ENCODE measurements at places on chromosomes 6 and 20.

DNA sequence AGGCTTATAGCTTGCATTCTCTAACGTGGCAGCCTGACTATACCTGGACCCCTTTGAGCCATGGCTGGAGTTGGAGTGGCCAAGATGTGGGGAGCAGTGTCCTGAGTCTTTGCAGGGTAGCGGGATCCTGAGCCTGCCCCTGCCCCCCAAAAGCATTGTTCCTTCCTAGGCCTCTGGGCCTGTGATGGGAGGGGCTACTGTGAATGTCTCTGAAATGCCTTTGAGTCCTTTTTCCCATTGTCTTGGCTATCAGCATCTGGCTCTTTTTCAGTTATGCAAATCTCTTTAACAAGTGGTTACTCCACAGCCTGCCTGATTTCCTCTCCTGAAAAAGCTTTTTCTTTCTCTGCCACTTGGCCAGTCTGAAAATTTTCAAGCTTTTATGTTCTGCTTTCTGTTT lies 17.0 kb upstream of the PRL start:
- no peak for DNase-seq

DNA sequence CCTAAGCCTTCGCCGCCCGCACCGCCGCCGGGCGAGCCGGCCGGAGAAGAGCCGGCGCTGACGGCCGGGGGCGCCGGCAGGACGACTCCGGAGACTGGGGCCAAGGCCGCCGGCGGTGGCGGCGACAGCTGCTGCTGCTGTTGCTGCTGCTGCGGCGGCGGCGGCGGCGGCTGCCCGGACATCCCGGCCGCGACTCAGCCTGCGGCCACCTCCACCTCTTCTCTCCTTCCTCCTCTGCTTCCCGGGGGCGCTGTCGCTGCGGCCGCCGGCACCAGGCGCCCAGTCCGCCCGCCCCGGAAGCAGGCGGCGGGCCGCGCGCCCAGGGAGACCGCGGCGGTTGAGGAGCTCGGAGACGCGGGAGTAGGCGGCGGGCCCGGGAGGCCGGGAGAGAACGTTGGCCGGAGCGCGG lies 307 bp downstream of the RANBP9 start:
- no peak for DNase-seq

GRCh38 chr20:33983371-33983770 lies 10.3 kb upstream of the RALY start:
- DNase-seq: no peak

DNA sequence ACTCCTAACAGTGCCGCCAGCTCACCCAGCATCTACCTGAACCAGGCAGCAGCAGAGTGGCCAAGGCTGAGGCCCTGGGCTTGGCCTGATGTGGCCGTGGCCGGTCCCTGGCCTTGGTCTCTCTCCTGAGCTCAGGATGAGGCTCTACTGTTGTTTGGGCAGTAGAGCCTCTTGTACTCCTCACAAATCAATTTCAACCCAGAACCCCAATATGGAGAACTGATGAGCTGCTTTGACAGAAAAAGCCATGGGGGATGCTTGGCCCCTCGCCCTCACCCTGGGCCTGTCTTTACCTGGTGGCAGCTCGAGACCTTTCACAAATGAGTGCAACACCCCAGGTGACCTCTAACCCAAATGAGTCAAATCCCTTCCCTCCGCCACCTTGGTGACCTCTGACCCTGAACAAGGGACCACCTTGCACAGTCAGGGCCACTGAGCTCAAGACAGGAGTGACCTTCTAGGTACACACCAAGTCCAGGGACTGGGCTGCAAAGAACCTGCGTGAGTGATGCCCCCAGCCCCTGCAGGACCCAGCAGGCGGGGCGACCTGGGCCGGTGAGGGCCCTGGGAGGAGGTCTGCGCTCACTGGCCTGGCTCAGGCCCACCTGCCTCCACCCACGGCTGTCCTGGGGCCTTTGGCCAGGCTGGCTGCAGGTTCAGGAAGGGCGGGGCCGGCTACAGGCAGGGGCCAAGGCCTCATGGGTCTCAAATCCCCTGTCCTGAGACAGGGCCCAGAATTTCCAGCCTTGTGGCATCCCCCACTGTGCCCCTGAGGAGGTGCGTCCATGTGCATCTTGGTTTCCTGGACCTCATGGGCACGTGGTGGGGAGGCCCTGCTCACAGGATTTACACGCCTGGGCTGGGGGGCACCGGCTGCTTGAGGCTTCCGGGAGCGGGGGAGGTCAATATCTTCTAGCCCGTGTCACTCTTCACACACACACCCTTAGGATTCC lies 30.2 kb downstream of the PSMG4 start:
- no peak for DNase-seq

DNA sequence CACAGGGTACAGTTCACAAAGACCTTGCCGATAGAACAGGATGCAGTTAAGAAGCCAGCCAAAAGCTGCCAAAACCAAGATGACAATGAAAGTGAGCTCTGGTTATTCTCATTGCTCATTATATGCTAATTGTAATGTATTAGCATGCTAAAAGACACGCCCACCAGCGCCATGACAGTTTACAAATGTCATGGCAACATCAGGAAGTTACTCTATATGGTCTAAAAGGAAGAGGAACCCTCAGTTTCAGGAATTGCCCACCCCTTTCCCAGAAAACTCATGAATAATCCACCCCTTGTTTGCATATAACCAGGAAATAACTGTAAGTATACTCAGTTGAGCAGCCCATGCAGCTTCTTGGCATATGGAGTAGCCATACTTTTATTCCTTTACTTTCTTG lies 748.7 kb downstream of the QKI start:
- DNase-seq: no peak

GRCh38 chr6:18263418-18264218 lies 712 bp downstream of the DEK start:
- DNase-seq: no peak

DNA sequence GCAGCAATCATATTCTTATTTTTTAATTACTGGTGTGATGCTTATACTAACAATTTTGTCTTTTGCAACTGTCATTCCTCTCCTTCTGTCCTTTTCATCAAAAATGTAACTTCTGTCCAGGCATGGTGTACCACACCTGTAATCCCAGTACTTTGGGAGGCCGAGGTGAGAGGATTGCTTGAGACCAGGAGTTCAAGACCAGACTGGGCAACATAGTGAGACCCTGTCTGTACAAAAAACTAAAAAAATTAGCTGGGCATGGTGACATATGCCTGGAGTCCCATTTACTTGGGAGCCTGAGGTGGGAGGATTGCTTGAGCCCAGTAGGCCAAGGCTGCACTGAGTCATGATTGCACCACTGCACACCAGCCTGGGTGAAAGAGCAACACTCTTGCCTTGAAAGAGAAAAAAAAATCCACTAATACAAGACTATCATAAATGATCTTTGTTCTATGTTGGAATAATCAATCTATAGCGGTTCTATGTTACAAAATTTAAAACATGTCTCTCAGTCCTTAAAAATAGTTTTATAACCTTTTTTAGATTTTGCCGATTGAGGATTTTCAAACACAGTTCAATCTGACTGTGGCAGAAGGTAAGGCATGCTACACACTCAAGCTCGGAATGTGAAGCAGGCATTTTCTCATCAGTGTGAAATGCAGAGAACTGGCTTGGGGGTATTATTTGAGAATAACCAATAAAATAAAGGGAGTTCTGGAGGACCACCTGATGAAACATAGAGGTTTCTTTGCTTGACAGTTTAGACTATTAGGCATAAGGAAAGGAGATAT lies 70.4 kb downstream of the ENPP1 start:
- DNase-seq: no peak

DNA sequence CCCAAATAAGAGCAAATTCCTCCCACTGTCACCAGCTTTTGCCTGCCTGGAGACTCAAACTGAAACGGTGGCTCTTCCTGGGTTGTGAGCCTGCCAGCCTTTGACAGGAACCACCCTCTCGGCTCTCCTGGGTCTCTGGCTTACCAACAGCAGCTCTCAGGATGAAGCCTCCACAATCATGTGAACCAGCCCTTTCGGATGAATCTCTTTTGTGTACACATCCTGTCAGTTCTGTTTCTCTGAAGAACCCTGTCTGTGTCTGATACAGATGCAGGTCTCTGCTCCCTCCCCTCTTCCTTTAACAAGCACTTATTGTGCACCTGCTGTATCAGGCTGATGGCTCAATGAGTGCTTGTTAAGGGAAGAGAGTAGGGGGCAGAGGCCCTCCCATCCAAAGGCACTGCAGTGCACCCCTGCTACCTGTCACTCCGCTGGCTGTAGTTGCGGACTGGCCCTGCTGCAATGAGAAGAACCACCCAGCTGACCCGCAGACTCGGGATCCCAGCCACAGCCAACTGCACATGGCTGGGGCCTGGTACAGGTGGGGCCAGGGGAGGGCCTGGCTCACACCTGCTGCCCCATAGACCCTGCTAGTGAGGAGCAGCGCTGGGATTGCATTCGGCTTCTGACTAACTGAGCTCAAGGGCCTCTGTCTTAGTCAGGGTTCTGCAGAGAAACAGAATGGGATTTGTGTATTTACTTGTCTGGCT lies 120.1 kb upstream of the PMEPA1 start:
- no peak for DNase-seq

DNA sequence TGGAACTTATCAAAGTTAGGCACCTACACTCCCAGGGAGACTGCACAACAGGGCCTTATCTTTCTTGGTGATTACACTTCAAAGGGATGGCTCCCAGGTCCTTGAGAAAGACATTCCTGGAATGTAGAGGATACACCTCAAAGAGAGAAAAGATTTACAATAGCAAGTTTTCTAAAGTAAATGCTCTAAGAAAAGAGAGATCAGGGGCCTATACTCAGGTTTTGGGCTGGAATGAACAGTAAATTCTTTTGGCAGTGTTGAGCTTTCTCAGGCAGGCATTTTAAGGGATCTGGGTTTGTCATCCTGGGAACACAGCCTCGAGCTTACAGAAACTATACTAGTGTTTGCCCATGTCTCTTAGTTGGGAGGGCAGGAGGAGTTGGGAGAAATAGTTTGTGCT lies 31.7 kb upstream of the ME1 start:
- DNase-seq: no peak

- no peak for DNase-seq
Measured at GRCh38 chr20:48015943-48016723, 230.9 kb upstream of the SULF2 start.

Measured in LNCaP clone FGC (cell line).